ENCODE measurements at places on chromosomes 2 and 18. TPM values are rescaled to one million over a fixed set of nuclear protein-coding genes. Genes with fewer than 3 reads are reported as not detected.

DNA sequence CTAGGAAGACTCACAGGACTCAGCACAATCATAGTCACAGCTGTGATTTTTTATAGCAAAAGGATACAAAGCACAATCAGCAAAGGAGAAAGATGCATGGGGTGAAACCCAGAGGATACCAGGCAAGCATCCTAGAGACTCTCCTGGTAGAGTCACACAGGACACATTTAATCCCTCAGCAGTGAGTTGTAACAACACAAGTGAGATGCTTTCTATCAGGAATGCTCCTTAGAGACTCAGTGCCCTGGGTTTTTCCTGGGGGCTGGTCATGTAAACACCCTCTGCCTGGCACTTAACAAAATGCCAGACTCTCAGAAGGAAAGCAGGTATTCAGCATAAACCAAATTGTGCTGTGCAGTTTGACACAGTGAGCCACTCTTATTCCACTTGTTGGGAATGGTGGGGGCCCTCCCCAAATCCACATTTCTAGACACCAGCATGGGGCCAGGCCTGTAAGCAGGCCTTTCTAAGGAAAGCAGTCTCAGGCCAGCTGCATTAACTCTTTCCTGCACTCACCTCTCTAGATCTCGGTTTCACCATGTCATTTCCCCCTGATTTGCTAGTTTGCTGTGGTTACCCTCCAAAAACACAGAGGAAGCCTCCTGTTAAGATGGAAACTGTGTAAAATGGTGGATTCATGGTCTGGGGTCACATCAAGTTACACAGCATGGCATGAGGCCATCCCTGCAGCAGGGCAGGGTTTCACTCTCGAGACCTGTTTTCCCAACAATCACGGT, 16.9 kb upstream of the RNU4ATAC start:
- no peak for DNase-seq

DNA sequence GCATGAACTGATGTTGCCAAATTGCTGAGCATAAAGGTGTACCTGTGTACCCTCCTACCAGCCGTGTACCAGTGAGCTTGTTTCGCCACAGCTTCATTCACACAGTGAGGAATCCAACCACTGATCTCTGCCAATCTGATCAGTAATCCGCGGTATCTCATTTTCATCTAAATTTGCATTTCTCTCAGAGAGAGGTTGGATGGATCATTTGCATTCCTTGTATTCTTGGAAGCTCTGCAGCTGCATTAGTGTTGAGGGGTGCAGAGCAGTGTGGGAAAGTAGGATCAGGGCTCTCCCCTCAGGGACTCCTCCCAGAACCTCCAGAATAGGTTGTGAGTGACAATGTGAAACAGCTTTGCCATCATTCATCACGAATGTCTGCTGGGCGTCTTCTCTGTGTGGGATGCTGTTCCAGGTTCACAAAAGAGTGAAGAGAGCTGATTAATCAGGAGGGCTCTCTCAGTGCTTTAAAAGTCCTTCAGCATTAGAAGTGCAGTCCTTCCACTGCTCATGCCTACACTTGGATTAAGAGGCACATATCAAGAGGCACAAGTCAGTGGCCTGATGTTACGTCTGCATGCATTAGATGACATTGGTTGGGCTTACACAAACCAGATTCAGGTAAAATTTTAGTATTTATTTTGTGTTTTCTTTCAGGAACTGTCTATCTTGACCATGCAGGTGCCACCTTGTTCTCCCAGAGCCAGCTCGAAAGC, 7.5 kb downstream of the MOCOS start:
- DNase-seq, result no peak

DNA sequence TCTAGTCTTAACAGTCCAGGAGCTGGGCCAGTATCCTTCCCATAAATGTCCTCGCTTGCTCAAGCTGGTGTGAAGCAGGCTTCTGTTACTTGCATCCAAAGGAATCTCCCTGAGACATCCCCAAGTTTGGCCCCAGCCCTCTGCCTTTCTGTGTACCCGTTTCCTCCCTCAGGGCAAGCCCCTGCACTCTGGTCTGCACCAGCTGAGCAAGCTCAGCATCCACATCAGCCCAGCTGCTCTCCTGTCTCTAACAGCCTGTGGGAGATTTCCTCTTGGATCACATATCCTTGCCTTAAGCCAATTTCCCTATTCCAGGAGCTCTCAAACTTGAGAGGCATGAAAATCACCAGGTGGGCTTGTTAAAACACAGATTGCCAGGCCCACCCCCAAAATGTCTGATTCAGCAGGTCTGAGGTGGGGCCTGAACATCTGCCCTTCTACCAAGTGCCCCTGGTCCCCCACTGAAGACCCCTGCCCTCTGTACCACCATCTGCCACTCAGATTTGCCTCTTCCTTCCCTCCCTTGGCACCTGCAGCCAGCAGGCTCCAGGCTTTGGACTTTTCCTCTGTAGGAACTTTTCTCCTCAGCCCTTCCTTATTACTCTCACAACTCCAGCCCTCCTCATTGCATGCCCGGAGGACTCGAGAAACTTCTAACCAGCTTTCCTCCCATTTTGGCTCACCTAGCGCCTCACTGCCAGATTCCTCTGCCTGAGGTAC, 32.1 kb downstream of the REEP1 start:
- DNase-seq, result no peak

DNA sequence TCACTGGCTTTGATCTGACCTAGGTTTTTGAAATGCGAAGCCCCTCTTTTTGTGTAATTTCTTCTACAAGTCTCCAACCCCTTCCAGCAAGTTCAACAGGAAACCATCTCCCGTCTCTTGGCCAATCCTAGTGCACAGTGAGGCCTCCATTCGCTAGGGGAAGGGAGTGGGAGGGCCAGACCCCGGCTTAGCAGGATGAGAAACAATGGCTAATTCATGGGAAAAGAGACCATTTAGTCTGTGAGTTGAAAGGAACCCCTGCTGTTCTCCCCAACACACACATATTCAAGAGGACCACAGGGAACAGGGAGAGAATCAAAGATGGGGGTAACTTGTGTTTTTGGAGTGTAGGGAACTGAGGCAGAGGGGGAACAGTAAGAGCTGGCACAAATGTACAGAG, 83.0 kb downstream of the RTN4 start:
- DNase-seq, result no peak

The SLC4A5 gene
- total RNA-seq, result 7.0 TPM

DNA sequence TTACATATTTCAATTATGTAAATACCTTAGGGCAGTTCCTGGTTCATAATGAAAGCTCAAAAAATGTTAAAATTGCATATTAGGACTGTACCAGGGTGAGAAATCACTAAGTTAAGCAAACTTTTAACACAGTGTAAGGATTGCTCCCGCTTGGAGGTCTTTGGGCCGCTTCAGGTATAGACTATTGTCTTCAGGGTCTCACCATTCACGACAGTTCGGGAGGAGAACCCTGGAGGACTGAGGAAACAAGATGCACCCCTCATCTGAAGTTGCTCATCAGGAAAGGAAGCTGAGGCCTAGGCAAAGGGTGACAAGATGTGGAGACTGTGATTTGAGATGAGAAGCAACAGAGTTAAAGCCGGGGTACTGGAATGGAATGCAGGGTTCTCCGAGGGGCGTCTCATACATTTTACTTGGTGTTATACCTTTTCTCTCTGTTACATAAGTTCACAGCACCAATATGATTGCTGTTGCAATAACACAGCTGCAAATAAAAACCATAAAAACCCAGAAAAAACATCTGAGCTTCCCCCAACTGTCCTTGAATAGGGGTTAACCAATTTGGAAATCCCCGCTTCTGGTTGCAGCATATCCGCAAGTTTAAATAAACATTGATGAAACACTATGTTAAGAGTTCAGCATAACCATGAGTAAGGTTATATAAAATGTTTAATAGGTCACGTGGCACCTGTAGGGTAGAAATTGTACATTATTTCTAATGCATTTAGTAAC, 40.1 kb downstream of the FBXO48 start:
- DNase-seq, result no peak

GRCh38 chr18:79275461-79275860, 120.3 kb upstream of the NFATC1 start:
- DNase-seq, result no peak

GRCh38 chr2:222561817-222562645, 93.9 kb downstream of the FARSB start:
- DNase-seq, result peak; percentile 72

GRCh38 chr2:39264733-39265132, 21.0 kb upstream of the CDKL4 start:
- no peak for DNase-seq

DNA sequence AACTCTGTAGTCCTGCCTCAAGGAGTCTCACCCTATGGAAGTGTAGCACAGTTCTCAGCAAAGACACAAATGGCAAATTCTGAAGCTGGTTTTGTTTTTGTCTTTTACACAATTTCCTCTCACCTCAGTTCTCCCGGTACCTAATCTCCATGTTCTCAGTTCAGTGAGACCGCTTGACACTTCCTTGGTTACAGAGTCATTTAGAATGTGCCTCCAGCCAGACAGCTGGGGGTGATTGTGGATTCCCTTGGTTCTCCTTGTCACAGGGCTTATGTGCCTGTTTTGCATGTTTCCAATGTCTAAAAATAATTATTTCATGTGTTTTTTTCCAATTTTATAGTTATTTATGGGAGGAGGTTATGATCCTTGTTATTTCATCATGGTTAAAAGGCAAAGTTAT, 379.5 kb upstream of the MAP2 start:
- DNase-seq, result no peak
